EH (cell line): ENCODE measurements at places on chromosomes 4 and X.
A peak's percentile ranks its signal among the peaks of the same experiment; 100 is the strongest.

GRCh38 chr4:1093391-1094335 is 19.7 kb downstream of the RNF212 start:
- no peak for DNase-seq

GRCh38 chrX:137547291-137547690 is 18.6 kb upstream of the ZIC3 start:
- DNase-seq, result no peak

DNA sequence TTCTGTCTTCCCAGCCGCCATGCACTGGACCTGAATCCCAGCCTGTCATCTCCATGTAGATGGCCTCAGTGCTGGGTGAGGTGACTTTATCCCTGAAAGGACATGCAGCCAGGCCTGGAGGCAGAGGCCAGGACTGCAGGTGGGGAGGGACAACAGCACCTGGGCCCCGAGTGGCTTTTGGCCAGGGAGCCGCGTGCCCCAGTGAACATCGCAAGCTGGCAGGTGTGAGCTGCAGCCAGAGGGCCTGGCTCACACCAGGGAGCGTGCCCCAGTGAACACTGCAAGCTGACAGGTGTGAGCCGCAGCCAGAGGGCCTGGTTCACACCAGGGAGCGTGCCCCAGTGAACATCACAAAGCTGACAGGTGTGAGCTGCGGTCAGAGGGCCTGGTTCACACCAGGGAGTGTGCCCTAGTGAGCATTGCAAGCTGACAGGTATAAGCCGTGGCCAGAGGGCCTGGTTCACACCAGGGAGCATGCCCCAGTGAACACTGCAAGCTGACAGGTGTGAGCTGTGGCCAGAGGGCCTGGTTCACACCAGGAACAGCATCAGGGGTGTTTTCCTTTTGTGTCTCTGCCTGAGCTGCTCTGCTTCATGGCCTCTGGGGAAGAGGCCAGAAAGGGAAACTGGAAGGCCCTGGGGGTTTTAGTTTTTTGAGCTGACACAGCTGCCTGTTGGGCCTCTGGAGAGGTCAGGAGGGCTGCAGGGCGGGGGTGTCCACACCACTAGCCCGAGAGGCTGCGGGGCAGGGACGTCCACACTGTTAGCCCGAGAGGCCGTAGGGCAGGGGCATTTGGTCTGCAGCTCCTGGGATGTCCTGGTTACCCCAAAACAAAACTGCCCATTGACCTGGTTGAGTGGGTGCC is 22.7 kb upstream of the PSAPL1 start:
- no peak for DNase-seq

DNA sequence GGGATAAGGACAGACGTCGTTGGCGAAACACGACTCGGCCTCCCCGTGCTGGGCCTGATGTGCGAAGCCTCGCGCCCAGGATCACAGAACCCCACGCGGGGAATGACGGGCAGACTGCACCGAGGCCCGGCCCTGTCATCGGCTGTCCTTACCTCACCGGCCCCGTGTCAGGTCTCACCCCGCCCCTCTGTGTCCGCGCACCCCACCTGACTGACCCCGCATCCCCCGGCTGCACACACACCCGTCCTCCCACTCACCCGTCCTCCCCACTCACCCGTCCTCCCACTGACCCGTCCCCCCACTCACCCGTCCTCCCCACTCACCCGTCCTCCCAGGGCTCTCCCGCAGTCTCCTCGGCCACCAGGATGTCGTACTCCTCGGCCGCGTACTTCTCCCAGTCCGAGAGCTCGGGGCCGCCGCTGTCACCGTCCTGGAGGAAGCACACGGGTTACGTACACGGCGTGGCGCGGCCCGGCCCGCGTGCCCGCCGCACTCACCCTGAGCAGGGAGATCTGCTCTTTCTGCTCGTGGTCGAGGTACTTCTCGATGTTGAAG is 19.8 kb upstream of the GTPBP6 start:
- no peak for DNase-seq

- DNase-seq, result no peak
Observed at GRCh38 chrX:66005830-66006449, 33.9 kb downstream of the VSIG4 start.

DNA sequence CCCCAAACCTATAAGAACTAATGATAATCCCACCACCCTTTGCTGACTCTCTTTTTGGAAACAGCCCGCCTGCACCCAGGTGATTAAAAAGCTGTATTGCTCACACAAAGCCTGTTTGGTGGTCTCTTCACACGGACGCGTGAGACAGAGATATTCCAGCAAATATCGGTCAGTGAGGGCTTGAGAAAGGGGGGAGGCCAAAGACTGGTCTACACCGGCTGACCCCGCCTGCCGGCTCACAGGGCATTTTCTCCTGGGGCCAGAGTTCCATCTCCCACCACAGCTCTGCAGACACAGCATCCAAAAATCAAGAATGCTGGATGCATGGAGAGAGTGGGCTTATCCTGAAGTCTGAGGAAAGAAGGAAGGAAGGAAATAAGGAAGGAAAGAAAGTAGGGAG is 176.0 kb downstream of the SHOX start:
- DNase-seq, result no peak

- DNase-seq, result peak; percentile 14
Observed at GRCh38 chrX:19625612-19626011, 110.3 kb upstream of the MAP3K15 start.

GRCh38 chr4:107444-108429 is 16.6 kb upstream of the ZNF718 start:
- no peak for DNase-seq

GRCh38 chrX:88135735-88136134 is 611.3 kb upstream of the CPXCR1 start:
- no peak for DNase-seq

GRCh38 chr4:188624370-188624769 is 485.1 kb downstream of the TRIML1 start:
- DNase-seq, result no peak

GRCh38 chr4:55568905-55569504 is 22.3 kb upstream of the CLOCK start:
- no peak for DNase-seq

- peak; percentile 95 for DNase-seq
Observed at GRCh38 chr4:159229164-159229563, 126.3 kb downstream of the RAPGEF2 start.

DNA sequence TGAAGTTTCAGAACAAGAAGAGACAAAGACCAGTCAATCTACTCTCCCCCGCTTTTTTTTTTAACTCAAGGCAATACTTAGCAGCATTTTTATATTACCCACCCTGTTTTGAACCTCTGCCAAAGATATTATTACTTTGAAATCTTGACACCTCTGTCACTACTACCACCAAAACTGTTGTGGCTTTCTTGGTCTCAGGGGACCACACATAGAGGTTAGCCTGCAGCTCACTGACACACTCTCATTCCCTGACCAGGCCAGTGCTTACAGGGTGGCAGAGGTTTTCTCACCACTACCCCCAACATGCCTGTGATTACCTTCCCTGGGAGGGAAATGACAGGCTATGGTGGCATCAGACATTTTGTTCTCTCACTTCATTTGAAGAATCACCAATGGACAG is 137.4 kb upstream of the STIM2 start:
- no peak for DNase-seq

GRCh38 chr4:13529128-13529919 is 15.0 kb downstream of the NKX3-2 start:
- no peak for DNase-seq

GRCh38 chr4:78481180-78481579 is 70.4 kb upstream of the ANXA3 start:
- peak; percentile 99 for DNase-seq

DNA sequence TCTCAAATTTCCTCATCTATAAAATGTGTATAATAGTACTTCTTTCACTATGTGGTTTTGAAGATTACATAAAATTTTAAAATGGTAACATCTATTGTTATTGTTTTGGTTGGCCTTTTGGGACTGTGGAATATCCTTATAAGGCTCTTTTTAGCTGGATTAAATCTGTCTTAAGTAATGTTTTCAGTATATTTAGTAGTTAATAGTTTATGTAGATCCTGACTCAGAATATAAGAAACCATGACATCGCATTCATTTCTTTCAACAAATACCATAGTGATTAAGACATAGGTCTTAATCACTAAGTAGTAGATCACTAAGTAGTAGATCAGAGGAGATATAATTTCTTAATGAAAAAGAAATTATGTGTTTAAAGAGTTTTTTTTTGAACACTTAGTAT is 48.5 kb downstream of the MRPL1 start:
- DNase-seq, result peak; percentile 52

- peak; percentile 11 for DNase-seq
Observed at GRCh38 chr4:99483636-99484035, 27.2 kb upstream of the C4orf17 start.

DNA sequence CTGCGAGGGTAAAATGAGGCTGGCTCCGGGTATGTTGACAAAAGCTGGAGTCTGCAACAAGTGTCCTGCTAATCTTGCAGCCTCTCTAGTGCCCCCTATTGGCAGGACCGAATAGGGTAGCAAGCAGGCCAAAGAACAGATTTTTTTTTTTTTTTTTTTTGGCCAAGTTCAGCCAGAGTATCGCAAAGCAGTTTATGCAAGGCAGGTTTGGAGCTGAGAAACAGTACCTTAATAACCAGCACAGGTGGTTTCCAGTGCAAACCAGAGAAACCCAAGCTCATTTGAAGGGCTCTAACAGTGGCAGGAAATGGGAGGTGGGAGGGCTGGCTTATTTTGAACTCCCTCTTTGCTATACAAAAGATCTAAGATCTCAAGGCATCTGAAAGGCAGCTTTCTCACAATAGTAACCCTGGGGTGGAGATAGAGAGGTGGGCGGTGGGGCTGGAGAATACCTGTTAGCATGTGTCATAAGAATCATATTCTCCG is 38.2 kb upstream of the OCIAD2 start:
- no peak for DNase-seq

DNA sequence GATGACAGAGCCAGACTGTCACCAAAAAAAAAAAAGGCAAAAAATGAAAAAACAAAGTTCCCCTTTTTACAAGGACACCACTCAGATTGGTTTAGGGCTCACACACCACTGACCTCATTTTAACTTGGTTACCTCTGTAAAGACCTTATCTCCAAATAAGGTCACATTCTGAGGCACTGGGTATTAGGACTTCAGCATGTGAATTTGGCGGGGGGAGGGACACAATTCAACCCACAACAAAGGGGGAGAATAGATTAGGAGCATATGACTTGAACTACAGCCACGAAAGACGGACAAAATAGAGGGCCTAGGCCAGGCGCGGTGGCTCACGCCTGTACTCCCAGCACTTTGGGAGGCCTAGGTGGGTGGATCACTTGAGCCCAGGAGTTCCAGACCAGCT is 31.0 kb upstream of the ARAF start:
- no peak for DNase-seq

DNA sequence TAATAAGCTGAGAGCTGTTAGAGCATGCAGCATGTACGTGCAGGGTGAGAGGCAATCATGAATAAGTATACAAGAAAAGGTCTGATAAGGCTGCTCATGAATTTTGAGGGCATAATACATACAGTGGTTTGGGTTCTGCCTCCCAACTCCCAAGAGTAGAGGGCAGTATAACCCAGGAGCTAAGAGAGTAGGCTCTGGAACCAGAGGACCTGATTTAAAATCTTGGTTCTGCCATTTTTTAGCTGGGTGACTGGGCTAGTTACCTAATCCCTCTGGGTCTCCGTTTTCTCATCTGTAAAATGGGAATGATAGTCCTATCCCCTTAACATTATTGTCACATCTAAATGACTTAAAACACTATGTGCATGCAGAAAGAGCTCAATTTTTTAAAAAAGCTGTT is 85.3 kb downstream of the LNX1 start:
- peak; percentile 24 for DNase-seq

GRCh38 chr4:72312032-72312650 is 256.9 kb downstream of the ADAMTS3 start:
- DNase-seq, result peak; percentile 94

- DNase-seq, result no peak
Observed at GRCh38 chrX:41723826-41724225, at the start of gene GPR82. Gene GPR82 (plus strand): TSS chrX:41724181. CDS start chrX:41727027, 2,846 bp downstream.

GRCh38 chrX:24842486-24842885 is 148.8 kb downstream of the POLA1 start:
- DNase-seq, result no peak

GRCh38 chr4:141192564-141192963 is 28.1 kb upstream of the ZNF330 start:
- no peak for DNase-seq

- no peak for DNase-seq
Observed at GRCh38 chr4:89364541-89364940, 56.9 kb upstream of the GPRIN3 start.

- DNase-seq, result no peak
Observed at GRCh38 chrX:118396113-118396512, 50.2 kb downstream of the WDR44 start.

DNA sequence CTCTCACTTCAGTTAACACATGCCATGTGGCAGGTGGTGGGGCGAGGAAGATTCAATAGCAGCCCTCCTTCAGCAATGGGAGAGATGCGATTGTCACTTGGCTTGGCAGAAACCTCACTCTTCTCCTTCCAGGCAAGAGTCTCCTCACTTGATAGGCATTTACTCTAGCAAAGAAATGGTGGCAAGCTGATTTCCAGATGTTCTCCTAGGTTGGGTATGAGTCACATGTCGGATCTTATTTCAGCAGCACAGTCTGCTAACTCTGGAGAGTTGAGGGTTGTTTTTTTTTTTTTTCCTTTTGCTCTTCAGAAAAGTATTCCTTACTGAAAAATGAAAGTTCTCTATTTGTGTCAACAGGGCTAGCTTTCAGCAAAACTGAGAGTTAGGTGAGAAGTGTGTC is 119.5 kb upstream of the CHRDL1 start:
- DNase-seq, result peak; percentile 21

- DNase-seq, result no peak
Observed at GRCh38 chr4:55345054-55345453, 988 bp upstream of the SRD5A3 start.

DNA sequence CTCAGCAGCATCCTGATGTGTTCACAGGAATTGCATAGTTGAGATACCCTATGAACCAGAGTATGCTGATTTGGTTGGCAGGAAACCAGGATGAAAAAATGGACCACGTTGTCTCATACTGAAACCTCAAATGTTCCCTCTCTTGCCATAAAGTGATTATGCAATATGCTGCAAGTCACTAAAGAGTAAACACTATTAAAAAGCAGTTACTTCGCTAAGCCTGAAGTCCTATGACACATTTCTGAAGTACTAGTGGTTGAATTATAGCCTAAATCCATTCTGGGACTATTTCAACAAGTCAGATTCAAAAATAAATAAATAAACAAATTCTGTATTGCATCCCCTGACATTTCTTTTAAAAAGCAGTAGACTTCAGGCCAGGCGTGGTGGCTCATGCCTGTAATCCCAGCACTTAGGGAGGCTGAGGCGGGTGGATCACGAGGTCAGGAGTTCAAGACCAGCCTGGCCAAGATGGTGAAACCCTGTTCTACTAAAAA is 106.0 kb upstream of the NAP1L5 start:
- DNase-seq, result peak; percentile 96

GRCh38 chr4:111678479-111678878 is 466.8 kb upstream of the FAM241A start:
- DNase-seq, result peak; percentile 86

GRCh38 chr4:42523066-42523718 is 125.9 kb downstream of the SHISA3 start:
- no peak for DNase-seq

- DNase-seq, result no peak
Observed at GRCh38 chr4:123346951-123347350, 49.6 kb upstream of the SPRY1 start.
